ENCODE measurements at places on chromosomes 5 and 9.
A peak's percentile ranks its signal among the peaks of the same experiment; 100 is the strongest.

DNA sequence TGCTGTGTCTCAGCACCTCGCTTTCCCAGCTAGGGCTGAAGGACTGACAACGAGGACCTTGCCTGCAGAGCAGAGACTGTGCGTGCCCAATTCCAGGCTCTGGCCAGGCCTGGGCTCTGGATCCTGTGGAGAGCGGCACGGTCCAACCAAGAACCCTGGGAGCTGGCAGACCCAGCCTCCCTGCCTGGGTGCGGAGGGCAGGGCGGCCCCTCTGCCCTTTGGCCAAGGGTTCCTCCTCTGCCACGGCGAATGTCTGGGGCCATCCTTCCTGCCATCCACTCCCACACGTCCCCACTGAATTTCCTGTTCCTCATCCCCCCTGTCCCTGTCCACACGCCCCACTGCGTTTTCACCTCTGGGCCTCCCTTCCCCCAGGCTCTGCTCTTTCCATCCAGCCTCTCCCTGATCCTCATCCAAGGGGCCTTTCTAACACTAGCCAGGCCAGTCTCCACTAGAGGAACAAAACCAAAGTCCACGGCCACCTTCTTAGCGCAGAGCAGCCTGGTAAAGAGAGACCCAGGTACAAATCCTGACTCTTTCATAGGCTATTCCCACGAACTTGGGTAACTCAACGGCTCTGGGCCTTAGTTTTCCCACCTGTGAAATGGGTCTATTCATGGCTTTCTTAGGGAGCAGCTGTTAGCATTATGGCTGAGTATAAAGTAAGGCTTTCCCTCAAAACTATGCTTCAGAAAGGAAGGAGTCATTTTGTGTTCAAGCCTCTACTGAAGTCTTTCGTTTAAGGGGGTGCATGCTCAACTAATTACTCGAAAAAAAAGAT is 95.5 kb upstream of the PHYKPL start:
- no peak for DNase-seq

GRCh38 chr5:174532455-174533453 is 191.6 kb upstream of the MSX2 start:
- DNase-seq = no peak

- no peak for DNase-seq
These were observed 32.4 kb downstream of the OSTF1 start for GRCh38 chr9:75120686-75121085.

DNA sequence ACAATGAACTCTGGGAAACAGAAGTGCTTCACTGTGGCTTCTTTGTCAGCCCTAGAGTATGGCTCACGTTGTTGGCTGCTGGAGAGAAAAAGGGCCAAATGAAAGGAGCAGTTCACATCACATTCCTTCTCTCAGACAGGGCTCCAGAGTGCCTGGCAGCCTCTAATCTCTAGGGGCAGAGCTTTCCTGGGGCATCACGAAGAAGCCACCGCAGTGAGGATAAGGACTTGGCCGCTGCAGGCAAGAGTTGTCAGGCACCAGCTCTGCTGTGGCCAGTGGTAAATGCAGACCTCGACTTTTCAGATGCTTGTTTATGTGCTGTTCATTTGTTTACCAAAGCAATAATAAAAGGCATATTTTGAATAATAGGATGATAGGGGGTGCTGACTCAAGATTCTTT is 227.2 kb downstream of the ICE1 start:
- no peak for DNase-seq

DNA sequence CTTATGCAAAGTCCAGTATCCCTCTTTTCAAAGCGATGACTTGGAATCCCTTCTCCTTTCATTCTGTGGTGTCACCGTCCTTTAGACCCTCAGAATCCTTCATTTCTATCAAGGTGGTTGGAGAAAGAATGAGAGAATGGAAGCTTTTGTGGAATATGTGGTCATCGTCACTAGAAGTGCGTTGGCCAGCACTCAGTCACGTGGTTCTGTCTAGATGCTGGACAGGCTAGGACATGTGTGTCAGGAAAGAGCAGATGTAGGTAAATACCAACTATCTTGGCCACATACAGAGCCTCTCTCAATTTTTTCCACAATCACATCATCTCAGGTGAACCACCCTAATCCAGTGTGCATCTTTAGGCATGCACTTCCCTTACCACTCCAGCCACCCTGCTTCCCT is 206.0 kb downstream of the ARRDC3 start:
- no peak for DNase-seq

GRCh38 chr5:91136271-91136670 is 246.8 kb downstream of the ARRDC3 start:
- no peak for DNase-seq

DNA sequence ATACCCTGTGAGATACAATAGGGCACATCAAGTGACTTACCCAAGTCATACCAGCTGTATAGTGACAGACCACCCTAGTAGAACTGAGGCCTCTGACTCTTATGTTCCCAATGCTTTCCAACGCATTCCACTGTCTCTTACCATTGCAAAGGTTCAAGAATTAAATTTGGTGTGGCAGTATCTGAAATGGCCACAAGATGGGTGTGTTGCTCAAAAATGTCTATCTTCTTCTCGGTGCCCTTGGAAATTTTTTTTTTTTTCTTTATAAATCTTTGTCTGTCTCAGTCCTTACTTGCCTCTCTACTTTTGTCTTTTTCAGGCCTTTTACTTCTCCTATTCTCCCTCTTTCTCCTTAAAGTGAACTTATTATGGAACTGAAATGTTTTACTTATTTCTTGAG is 48.4 kb downstream of the GPR21 start:
- peak; percentile 45 for DNase-seq

- DNase-seq = no peak
These were observed 342.7 kb downstream of the DIRAS2 start for GRCh38 chr9:90299968-90300367.

DNA sequence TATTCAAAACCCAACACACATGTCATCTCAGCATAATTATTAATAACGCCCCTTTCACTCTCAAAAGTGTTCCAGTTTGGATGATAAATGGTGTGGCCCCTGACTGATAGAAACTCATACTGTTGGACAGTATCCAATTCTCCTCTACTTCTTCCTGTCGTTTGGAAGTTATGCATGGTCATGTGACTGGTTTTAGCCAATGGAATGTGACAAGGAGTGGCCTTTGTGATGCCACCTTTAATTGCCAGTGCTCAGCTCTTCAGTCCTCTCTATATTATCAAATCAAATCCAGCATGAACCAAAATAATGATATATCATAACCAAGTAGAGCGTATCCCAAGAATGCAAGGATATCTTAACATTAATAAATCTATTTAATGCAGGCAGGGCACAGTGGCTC is 117.8 kb upstream of the SPIN1 start:
- DNase-seq = no peak

DNA sequence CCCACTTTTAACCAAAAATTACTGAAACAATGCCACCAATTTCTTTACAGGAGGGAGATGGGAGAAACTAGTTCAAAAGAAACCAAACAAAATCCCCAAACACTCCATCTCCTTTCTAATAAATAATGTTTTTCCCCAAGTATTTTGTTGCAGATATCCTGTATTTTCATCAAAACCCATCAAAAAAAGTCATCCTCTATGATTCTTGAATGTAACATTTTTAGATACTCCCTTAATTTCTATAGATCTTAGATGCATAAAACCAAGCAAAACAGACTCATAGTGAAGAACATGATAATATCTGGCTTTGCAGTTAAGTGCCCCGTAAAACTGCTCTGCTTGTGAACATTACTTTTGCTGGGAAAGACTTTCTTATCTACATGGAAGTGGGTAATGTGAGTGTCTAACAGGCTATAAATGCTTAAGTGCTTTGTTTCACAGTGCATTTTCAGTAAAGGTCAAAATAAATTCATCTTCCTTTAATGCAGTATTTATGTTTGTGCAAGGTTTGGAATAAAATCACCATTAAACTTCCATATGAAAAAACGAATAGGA is 77.3 kb upstream of the TBCA start:
- DNase-seq = peak; percentile 14

DNA sequence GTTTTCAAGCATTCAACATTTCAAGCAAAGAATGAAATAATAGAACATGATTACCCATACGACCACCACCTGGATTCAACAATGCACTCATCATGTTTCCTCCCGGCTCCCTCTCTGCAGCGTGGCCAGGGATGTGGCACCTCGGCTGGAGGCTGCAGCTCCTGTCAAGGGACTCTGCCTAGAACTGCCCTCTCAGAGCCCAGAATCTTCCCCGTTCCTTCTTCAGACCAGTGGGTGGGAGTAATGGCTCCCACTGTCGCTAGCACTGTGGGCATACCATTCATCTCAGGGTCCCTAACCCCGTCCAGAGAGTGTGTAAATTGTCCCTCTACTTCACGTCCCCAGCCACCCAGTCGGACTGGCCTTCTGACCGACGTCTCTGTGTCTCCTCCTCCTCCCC is 118.6 kb upstream of the COL5A1 start:
- no peak for DNase-seq

Data from DMS79 treated with DMSO at 0.1 percent for 48 hours (cell line).